ENCODE measurements at places on chromosomes 13 and 19.
A peak's percentile ranks its signal among the peaks of the same experiment; 100 is the strongest.

DNA sequence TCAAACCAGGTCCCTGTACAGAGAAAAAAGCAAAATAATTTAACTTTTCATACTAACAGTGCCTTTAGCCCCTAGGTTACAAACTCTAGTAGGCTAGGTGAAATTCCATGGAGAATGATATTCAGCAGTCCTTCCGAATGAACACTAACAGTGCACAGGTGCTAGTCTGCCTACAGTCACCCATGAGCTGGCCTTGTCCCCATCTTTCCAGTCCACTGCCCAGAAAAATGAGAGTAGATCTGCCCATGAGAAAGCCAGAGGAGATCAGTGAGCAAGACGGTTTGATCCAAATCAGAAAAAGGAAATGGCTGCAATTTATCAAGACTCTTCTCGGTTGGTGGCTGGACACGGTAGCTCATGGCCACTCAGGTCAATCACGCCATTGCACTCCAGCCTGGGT lies 524.9 kb downstream of the FGF9 start:
- DNase-seq, result no peak

GRCh38 chr19:58227964-58228584 lies 640 bp upstream of the ZNF544 start:
- DNase-seq, result no peak

DNA sequence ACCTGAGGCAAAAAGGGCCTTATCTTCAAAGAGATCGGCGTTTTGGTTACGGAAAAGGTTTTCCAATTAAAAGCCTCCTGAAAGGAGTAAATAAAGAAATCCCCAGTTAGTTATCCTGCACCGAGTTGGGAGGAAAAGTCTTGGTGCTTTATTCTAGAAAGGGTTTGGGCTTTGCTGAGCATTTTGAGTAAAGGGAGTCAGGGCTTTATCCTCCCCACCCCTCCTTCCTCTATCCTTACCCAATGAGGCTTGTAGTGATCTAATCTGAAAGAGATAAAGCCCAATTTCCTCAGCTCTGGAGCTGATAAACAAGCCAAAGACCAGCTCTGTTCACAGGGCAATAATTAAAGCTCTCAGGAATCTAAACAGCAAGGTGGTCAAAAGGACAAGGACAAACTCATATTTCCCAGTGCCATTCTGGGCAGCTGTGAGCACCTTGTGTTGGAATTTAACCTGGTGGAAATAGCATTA lies 188.9 kb upstream of the TSC22D1 start:
- DNase-seq, result no peak

- peak; percentile 72 for DNase-seq
Measured at GRCh38 chr19:2478278-2478755, 2.4 kb downstream of the GADD45B start.

- DNase-seq, result no peak
Measured at GRCh38 chr19:13968999-13969398, 16.7 kb downstream of the DCAF15 start.

GRCh38 chr13:74205313-74205690 lies 71.1 kb upstream of the KLF12 start:
- DNase-seq, result no peak

GRCh38 chr13:107685876-107686275 lies 529.5 kb downstream of the LIG4 start:
- no peak for DNase-seq

DNA sequence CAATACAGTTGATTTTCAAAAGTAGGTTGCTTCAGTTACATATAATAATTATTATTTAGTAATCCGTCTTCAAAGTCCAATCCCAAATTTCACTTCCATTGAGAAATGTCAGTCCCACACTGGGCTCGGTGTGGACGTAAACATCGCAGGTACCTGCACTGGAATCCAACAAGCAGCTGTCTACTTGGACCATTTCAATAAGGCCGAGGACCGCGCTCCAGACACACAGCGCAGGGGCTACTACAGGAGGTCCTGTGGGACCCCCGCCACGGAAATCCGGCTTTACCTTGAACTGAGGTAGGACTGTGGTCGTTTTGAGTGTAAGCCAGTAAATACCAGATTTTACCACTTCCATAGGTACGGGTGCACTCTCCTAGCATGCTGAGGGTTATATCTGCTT lies 30.8 kb downstream of the IRS2 start:
- DNase-seq, result no peak

DNA sequence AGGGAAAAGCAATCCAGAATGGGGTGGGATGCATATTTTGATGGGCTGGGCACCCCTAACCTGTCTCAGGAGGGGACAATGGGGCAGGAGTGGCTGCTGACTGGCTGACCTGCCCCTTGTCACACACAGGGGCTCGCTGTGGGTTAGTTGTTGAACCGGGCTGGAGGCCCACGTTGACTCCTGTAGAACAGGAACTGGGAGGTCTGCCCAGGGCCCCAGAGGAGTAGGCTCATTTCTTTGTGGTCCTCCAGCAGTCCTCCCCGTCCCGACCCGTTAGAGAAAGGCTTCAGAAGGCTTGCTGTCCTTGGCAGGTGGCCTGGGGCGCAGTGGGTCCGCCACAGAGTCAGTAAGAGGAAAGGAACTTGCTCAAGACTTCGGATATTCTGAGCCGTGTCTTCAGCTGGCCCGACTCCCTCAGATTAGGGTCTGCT lies 70.1 kb downstream of the COL4A1 start:
- DNase-seq, result no peak

DNA sequence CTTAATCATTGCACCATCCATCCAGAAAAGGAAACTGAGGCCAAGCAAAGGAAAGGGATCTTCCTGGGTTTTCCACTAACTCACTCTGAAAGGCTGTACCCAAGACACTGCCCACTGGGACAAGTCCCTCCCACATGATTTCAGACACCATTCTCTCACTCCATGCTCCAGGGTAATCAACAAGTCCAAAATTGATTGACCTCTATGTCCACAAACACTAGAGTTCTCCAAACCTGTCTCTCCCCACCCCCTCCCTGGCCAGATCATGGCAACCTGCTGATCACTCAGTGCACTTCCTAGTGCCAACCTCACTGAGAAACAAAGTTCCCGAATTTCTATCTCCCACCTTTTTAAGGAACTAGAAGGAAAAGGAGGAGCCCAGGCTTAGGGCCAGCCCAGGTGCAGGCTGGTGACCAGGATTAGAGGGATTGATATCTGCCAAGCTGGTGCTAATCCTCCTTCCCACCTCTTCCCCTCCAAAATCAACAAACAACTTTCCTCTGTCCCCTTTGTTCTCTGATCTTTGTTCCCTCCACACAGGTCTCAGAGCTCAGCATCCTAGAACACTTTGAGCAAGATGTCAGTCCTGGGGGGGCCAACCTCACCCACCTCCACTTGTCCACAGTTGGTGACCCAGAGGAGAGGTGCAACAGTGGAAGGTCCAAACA lies 2.4 kb upstream of the CYP2A13 start:
- DNase-seq, result no peak

DNA sequence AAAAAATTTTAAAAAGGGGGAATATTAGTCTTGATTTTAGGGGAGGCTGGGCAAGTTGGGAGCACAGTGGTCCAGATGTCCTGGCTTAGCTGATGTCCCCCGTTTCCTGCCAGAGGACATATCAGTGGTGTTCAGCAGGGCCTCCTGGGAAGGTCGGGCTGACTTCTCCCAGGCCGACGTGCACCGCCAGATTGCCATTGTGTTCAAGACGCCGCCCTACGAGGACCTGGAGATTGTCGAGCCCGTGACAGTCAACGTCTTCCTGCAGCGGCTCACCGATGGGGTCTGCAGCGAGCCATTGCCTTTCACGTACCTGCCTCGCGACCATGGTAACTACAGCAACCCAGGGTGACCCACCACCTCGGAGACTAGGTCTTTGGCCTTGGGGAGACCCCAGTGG lies 6.4 kb upstream of the CLASRP start:
- DNase-seq, result no peak

- DNase-seq, result no peak
Measured at GRCh38 chr19:55619286-55619685, 5.1 kb downstream of the ZNF784 start.

DNA sequence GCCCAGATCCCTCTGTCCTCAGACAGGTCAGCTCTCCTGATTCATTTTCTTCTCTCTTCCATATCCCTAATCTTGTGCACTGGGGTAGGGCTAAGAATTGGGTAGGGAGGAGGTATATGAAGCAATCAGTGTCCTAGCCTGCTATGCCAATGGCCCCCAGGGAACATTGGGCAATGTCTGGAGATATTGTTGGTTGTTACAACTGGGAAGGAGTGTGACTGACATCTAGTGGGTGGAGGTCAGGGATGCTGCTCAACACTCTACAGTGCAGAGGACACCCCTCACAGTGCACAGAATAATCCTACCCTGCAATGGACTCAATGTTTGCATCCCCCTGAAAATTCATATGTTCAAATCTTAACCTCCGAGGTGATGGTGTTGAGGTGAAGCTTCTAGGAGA lies 57.5 kb downstream of the CPAMD8 start:
- DNase-seq, result peak; percentile 19

- DNase-seq, result no peak
Measured at GRCh38 chr13:37669845-37670244, 71.3 kb upstream of the POSTN start.

- no peak for DNase-seq
Measured at GRCh38 chr13:110559986-110560385, 1.5 kb downstream of the RAB20 start.

DNA sequence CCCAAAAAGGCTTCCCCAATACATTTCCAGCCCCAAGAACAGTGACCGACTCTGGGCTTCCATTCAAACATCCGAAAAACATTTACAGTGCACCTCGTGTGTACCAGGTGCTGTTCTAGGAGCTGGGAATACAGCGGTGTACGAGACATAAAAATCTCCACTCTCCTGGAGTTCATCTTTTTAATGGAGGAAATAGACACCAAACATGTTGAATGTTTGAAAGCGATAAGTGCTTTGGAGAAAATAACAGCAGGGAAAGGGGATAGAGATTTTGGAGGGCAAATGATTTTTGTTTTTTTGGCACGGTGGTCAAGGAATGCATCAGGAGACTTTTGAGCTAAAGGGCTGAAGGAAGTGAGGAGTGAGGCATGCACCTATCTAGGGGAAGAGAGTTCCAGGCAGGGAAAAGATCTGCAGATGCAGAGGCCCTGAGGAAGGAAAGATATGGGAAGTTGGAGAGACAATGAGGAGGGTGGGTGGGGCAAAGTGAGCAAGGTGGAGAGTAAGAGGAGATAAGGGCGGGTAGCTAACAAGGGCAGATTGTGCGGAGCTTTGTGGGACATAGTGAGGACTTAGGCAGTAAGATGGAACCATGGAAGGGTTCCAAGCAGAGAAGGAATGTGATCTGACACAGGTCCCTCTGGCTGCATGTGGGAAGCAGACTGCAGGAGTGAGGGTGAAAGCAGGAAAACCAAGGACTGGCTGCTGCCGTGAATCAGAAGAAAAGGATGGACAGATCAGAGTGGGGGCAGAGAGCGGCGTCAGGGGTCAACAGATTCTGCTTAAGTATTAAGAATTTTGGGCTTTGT lies 703 bp upstream of the FBL start:
- peak; percentile 40 for DNase-seq

- DNase-seq, result no peak
Measured at GRCh38 chr13:63307228-63307627, 1891.6 kb upstream of the PCDH20 start.

- no peak for DNase-seq
Measured at GRCh38 chr13:21344662-21345176, 114.4 kb downstream of the ZDHHC20 start.

DNA sequence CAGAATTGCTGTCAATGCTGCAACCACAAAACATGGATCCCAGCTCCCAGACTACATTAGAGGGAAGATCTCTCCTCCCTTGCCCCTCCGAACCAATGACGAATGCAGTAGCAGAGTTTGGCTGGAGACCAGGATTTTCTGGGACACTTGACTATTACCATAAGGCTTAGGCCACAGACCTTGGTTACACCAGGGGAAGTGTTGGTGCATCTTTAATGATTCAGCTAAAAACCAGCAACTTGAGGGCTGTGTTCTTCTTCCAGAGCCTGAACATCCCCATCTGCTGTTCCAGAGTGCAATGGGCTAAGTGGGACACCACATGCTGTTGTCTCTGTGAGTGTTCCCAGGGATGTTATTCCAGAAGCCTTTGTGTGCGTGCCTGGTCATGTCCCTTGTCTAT lies 528.2 kb downstream of the LMO7 start:
- peak; percentile 2 for DNase-seq

DNA sequence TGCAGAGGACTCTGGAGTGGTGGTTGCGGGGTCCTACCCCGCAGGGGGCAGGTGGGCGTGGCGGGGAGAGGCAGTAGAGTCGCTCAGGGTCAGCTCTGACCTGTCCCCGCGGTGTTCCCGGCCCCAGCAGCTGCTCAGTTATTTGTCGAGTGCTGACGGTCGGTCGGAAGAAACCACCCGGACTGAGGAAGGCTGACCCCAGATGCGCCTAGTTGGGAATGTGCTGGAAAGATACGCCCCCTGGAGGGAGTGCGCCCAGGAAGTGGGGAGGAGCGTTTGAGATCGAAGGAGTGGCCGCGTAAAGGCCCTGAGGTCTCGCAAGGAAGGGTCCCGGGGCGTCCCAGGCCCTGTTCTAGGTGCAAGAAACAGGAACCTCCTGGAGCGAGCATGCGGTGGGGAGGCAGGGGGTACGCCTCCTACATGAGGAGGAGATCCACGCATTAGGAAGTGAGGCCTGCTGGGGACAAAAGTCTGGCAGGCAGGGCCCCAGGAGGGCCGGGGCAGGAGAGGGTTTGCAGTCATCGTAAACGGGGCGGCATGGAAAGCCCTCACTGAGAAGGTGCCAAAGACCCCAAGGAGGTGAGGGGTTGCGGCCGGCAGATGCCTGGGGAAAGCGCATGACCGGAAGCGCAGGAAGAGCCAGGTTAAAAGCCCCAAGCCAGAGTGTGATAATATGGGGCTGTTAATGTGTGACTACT lies 9.2 kb downstream of the CCDC8 start:
- peak; percentile 70 for DNase-seq

DNA sequence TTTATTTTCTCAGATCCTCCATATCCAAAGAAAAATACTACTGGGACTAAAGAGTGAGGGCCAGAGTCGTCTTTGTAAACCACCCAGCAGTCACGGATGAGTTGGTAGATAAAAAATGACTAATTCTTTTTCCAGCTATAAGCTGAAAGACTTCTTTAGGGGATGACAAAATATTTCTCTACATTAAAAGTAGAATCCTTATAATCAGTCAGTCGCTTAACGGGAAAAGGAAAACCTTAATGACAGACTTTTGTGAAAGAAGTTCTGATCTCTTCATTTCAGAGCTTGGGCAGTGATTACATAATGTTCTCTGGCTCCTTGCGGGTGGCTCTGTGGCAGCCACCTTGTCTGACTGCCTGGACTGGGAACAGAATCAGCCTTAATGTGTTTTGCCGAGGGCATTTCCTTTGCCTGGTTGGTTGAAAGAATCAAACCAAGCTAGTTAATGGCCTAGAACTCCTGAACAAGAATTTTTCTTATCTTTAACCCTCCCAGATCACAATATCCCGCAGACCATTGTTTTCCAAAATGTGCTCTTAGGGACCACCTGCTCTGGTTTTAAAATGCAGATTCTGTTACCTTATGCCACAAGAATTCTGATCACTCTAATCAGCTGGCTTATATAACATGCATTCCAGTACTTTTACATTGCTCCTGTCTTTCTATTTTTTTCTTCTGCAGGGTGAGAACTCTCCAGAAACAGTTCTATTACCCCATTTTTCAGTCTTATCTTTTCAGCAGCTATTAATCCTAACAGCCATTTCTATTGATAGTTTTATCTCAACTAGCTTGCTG lies 2.5 kb downstream of the ITM2B start:
- DNase-seq, result peak; percentile 62
